ENCODE measurements at places on chromosomes 7 and 10.

DNA sequence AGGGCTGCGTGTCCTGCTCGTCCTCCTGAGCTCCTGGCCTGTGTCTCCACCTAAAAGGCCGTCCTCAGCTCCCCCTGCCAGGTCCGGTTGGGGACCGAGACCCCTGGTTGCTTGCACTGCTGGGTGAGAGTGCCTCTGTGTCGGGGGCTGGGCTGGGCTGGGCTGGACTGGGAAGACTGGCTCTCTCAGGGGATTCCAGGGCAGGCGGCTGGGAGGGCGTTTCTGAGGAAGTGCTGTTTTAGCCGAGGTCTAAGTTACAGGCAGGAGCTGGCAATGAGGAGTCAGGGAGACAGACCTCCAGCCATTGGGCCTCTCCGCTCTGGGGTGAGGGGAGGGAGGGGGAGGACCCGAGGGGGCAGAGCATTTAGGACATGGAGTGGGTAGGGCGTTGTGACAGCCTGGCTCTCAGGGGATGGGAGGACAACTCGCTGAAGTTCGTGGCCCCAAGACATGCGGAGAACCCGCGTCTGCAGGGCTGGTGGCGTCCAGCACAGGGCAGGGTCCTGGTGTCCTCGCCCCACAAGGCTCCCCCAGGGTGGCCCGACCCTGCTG is 20.9 kb downstream of the FOXK1 start:
- no peak for DNase-seq

DNA sequence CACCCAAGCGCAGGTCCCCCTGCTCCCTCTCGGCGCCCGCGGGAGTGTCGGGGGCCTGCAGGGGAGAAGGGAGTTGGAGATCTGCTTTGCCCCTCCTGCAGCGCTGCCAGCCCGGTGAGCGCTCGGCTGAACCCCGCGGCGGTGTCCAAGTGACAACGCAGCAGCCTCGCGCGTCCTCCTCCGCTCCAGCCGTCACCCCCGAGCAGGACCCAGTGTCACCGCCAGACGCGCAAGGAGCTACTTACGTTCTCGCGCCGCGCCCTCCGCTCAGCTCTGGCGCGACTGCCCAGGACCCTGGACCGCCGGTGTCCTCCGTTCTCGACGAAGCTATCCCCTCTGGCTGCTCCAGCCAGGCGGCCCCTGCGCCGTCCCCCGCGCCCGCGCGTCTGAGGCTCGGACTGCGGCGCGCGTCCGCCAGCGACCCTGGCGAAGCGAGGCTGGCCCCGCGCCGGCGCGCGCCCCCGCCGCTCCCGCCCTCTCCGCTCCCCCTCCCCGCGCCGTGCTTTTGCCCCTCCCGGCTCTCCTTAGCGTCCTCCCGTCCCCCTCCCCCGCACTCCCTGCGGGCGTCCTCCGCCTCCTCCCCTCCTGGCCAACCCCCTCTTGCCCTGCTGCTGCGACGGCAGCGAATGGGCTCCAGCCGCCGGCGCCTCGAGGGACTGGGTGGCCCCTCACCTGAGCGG is at the start of gene NRCAM:
Gene NRCAM, minus strand, starts transcription at position 439 of the 680 bp plus-strand sequence. CDS start 216,372 bp downstream, outside the sequence.
- peak; percentile 29 for DNase-seq

GRCh38 chr10:118473305-118473960 is 122.0 kb downstream of the PRLHR start:
- DNase-seq = no peak

GRCh38 chr7:98387544-98388226 is 13.2 kb downstream of the BAIAP2L1 start:
- DNase-seq = no peak

DNA sequence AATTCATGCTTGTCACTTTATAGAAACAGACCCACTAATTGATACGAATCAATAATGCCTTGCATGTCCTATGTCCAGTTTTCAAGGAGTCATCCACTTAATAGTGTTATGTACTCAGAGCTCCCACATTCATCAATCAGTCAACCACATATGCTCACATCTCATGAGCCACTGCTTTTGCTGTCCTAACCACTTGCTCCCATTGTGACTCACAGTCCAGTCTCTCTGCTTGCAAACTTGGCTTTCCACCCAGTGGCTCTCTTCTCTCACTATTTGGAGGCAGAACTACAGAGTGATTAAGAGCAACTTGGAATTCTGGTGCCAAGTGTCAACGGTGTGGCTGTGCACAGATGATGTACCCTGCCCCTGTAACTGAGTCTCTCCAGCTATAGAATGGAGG is 166.0 kb downstream of the SNX13 start:
- DNase-seq = no peak

GRCh38 chr10:59622320-59623132 is 87.1 kb downstream of the SLC16A9 start:
- DNase-seq = peak; percentile 45

DNA sequence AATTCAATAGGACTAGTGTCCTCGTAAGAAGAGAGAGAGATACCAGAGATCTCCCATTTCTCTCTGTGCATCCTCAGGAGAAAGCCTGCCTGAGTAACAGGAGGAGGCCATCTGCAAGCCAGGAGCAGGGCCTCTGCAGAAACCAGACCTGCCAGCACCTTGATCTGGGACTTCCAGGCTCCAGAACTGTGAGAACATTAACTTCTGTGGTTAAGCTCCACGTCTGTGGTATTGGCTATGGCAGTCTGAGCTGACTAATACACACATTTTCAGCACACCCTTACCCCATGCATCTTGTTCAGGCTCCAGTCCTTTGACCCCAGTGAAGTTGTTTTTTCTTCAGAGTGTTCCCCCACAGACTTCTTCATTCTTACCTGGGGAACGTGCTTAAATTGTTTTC is 3.1 kb upstream of the CRTAC1 start:
- DNase-seq = no peak

DNA sequence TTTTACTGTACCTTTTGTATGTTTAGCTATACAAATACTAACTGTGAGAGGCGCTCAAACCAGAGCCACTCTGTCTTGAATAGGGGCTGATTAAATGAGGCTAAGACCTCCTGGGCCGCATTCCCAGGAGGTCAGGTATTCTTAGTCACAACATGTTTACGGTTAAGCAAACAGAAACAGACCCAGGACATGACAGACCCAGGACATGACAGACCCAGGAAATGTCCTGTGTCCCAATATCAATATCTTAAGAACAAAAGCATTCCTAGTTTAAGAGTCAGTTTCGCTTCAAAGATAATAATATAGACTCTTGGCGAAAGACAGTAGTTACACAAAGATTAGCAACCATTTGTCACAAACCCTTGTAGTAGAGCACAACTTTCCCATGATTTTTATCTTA is 304.5 kb downstream of the CCSER2 start:
- no peak for DNase-seq

- no peak for DNase-seq
Measured at GRCh38 chr10:71769279-71769823, 4.0 kb downstream of the VSIR start.

GRCh38 chr7:111388912-111389311 is 173.4 kb downstream of the IMMP2L start:
- DNase-seq = no peak

- no peak for DNase-seq
Measured at GRCh38 chr10:70902661-70903261, 14.4 kb upstream of the PCBD1 start.

DNA sequence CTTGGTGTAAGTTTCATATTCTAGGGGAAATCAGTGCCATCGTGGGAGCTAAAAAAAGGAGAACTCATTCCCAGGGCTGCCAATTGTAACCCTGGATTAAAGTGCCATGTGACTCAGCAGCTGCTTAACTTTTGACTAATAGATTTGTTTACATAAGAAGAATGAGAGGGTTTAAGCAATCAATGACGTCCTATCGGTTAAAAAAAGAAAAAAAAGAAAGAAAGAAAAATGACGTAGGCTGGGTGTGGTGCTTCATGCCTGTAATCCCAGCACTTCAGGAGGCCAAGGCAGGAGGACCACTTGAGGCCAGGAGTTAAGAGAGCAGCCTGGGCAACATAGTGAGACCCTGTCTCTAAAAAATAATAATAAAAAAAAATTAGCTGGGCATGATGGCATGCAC is 116.2 kb upstream of the AFAP1L2 start:
- no peak for DNase-seq

- DNase-seq = no peak
Measured at GRCh38 chr10:71426058-71426605, 29.4 kb downstream of the CDH23 start.

DNA sequence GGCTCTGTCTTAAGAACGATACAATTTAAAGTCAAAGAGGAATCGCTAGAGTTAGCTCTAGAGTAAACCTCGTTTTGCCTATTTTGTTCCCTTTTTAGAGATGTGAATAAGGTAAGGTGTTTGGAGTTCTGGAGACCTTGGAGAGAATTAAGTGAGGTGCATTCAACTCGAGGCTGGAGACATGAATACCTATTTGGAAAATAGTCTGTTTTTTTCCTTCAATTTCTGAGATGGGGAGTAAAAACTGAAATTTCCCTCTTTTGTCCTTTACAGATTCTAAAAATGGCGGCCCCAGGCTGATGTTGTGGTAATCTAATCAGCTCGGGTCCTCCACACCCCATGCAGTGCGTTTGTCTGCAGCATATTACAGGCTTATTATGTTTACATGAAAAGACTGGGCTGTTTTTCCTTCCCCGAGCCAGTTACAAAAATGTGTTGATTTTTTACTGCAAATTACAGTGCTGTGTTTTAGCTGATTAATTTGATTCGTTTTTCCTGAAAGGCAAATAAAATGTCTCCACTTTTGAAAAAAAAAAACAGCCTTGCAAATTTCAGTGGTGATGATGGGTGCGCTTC is 1.5 kb downstream of the KMT2E start:
- DNase-seq = no peak

GRCh38 chr10:127855976-127856375 is 36.8 kb downstream of the CLRN3 start:
- no peak for DNase-seq

DNA sequence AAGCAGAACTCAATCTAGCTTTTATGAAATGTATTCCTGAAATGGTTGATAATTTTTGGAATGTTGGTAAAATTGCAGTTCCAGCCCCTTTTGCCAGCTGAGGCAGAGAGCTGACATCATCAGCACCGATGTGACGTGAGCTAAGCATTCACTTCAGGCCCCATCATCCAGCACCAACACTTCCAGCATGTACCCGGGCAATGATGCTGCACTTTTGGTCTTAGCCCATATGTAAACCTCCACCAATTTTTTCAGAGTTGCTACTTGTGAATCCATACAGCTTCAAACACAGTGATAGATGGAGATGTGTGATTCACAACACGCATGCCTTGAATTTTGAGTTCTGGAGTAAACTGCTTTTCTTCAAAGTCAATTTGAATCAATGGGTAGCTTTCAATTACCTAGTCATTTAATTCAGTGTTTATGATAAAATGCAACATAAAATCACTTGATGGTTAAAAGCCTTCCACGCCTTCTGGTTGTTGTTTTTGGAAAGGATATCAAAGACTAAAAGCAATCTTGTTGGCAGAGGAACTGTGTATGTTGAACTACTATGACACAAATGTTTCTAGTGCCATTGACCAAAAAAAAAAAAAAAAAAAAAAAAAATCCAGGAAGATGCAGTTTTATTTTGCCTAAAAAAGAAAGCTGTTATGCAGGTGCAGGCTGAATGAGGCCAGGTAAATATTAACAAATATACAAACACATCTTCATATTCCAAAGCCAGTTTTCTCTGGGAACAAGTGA is 73.9 kb downstream of the NRP1 start:
- DNase-seq = no peak

DNA sequence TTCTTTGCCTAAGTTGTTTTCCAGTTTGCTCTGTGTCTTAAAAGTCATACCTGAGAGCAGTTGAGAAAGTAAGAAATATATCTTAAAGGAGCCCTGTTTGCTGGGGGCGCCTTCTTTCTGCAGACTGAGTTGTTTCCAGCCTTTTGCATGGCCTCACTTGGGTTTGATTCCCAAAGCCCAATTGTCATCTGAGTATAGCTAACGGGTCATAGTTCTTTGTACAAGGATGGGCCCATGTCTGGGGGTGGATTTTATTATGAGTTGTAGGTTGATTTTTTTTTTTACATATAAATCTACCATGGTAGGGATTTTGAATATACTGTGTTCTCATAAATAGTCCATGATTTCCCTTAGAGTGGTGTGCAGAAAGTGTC is 318.7 kb upstream of the LRGUK start:
- DNase-seq = no peak

- no peak for DNase-seq
Measured at GRCh38 chr10:63812501-63812900, 291.3 kb downstream of the REEP3 start.

GRCh38 chr7:135731-136645 is 56.4 kb upstream of the FAM20C start:
- no peak for DNase-seq

- no peak for DNase-seq
Measured at GRCh38 chr7:71883415-71883814, 528.7 kb downstream of the CALN1 start.

DNA sequence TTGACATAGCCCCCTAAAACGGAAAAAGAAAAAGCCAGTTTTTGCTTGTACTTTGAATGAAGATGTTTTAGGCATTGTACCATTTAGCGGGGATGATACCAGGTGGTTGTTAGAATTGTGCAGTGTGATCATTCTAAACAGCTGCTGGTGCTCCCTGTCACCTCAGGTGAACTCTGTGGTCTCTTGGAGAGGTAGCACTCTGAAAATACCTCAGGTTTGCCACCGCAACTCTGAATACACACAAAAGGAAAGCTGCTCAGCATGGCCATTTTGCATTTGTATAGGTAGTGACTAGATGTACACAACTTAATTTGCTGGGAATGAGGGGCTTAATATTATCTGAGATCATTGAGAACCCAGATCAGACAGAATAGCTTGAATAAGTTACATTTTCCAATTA is 52.6 kb downstream of the PLEKHA8 start:
- no peak for DNase-seq

DNA sequence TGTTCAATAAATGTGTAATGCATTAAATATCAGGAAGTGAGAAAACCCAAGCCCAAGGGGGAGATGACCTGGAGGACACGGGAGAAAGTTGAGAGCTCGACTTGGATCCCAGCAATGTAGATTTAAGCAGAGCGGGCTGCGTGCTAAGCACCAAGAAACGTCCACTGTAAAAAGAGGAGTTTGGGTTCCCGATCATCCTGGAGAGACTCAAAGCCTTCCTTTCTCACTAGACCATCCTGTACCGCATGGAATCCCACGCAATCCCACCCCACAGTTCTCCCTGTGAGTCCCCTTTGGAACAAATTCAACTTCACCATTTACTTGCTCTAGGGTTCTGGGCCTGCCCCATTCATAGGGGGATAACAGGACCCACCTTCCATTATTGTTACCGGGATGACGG is 2.4 kb downstream of the TRPV6 start:
- no peak for DNase-seq

DNA sequence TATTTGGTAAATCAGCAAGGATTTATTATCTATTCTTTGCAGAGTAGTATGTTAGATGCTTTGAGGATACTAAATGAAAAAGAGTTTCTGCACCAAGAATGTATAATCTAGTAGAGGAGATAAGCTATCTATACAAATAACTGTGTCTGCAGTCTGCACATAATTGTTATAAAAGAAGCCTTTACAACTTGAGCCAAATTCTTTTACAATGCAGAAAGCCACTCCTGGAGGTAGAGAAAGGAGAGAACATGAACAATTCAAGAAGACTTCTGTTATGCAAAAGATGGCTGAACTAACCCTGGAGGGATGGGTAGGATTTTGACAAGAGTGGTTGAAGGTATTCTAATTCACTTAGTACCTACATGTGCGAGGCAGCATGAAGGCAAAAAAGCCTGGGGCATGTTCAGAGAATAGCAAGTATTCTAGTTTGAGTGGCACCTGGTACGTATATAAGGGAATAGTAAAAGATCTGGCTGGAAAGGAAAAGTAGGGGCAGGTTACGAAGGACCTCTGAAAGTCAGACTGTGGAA is 251.1 kb upstream of the KAT6B start:
- DNase-seq = no peak

- DNase-seq = no peak
Measured at GRCh38 chr7:43099750-43100149, 12.7 kb upstream of the HECW1 start.

All from foreskin melanocyte (primary cell).